ENCODE measurements at places on chromosomes 4 and X.
A peak's percentile ranks its signal among the peaks of the same experiment; 100 is the strongest.

DNA sequence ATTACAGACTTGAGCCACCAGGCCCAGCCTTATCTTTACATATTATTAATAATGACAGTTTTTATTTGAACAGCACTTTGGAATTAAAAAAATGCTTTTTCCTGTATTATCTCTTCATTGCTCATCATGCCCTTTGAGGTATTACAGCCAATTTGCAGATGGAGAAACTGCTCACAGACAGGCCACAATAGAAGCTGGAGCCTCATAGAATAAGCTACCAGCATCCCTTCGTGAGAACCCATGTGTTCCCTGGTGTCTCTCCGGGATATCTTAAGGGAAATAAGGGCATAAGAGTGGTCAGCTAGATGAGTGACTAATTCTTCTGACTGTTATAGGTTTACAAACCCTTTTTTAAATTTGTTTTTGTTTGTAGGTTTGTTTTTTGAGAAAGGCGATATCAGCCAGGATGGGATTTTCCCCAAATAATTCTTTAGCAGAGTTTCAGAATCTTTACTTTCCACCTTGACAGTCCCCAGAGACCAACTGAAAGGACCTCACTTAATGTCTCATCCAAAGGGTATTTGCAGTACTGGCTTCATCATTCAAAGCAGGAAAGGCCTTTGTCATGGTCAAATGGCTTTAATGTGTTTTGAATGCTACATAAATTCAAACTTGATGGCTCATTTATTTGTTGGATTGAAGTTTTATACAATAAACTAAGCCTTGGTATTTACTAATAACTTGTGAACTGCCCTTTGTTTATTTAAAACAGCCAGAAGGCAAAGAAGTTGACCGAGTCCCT is 48.0 kb upstream of the SOD3 start:
- no peak for DNase-seq

DNA sequence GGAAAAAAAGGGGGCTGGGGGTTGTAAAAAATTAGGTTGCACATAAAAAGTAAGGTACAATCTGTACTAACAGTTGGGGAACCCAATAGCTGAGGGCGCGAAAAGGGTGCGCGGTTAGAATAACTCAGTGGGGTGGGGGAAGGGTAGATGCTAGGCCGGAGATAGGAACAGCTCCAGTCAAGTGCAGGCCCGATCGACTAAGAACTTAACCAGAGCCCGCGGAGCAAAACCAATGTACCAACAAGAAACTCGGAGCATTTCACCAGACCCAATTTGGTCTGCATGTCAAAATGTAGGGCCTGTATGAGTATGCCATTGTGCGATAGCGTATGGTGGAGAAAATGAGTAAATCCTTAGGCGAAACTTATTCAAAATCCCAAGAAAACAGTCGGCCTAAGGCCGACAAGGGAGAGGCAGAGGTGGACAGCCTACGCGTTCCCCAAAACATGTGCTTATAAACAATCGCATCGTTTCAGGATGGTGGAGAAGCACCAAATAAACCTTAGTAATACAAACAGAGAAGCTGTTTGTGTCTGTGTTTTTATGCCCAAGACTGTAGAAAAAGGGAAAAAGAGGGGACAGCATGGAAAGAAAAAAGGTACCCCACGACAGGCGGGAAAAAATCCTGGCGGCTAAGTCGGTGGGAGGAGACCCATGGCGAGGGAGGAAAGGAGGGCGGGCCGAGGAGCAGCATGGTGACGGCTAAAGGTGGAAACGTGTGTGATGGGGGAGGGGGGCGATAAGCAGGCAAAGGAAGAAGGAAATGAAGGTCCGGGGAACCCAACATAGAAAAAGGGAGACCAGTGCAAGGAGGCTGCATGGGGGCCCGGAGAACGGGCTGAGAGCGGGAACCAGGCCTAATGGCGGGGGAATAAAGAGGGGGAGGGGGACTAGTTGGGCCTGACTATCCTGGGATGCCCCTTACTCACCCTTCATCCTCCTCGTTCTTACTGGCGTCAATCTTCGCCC is 990 bp downstream of the HNRNPD start:
- peak; percentile 44 for DNase-seq

- DNase-seq, result peak; percentile 13
These were observed 250 bp downstream of the USP9X start for GRCh38 chrX:41085512-41085877.

DNA sequence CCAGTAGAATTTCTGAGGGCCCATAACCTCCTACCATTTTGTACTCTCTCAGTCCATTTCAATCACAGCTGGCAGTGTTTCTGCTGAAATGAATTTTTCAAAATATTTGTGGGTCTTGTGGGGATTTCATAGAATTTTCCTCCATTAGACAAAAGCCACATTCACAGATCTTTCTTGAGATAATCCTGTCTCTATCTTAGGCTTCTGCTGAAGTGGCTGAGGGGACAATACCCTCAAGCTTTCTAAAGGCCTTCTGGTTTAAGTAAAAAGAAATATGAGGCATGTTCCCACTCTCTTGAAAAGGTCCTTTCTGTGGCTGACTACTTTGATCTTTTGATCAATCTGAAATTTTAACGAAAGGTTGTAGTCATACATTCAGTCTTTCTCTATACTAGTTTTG is 1930.0 kb upstream of the AGA start:
- DNase-seq, result no peak

- no peak for DNase-seq
These were observed 66.0 kb upstream of the DDX60 start for GRCh38 chr4:168384437-168385141.

DNA sequence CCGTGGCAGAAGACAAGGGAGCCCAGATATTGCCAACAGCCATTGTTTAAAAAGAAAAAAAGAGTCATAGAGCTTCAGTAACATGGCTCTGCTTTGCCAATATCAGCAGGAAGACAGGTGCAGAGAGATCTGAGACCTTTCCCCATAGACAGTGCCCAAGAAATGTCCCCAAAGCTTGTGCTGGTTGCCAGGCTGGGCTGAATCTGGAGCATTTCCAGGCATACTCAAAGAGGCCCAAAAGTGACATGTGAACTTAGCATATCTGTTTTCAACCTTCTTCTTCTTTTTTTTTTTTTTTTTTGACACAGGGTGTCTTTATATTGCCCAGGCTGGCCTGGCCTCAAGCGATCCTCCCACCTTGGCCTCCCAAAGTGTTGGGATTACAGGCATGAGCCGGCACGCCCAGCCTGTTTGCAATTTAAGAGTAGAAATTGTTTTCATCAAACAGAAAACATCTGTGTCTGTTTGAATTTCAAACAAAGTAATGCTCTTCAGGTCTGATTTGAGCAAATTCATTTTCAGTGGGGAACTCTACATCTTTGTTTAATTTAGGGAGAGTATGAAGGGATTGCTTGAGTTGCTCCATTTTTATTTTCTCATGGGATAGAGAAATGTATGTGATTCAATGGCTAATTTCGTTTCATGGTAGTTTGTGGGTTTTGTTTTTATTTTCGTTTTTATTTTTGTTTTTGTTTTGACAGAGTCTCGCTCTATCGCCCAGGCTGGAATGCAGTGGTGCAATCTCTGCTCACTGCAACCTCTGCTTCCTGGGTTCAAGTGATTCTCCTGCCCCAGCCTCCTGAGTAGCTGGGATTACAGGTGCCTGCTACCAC is 56.6 kb upstream of the RBM47 start:
- DNase-seq, result no peak

GRCh38 chr4:119690871-119691270 is 62.3 kb upstream of the PDE5A start:
- DNase-seq, result no peak

GRCh38 chrX:82757614-82758013 is 750.5 kb upstream of the POU3F4 start:
- DNase-seq, result no peak

DNA sequence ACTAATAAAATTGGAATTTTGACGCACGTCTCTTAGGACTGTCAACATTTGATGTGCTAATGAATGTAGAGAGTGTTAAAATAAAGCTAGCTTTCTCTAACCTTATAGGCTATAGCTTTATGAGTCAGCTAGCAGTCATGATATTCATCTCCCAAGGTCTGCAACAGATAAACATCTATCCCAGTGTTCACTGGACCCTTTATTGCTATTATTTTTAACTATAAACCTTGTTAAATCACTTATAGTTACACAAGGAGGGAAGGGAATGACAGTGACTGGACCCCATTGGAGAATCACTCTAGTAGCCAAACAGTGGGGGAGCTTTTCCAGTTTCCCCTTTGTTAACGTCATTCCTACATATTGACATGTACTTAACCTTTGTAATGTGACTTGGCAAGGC is 67.9 kb upstream of the SHISA3 start:
- no peak for DNase-seq

GRCh38 chrX:150012647-150013381 is 74.5 kb upstream of the EOLA2 start:
- DNase-seq, result no peak

- no peak for DNase-seq
These were observed 270.3 kb downstream of the ASMT start for GRCh38 chrX:1885116-1885515.

DNA sequence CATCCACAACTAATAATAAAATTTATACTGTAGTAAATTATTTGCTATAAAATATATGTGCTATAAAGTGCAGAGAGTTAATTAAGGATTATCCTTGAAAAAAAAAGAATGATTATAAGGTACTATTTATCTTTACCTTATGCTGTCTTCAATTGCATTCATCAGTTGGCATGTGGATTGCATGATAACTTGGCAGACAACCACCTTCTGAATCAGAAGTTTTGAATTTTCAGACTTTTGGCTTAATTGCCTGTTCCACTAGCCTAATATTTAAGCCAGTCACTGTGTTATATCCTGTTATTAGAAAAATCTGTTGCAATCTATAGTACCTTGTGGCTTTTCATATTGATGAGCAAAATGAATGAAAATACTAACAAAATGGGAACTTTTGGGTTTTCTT is 1040.3 kb upstream of the PCDH10 start:
- DNase-seq, result no peak

- DNase-seq, result no peak
These were observed 18.5 kb upstream of the HOPX start for GRCh38 chr4:56699537-56700105.

- DNase-seq, result no peak
These were observed 181.6 kb downstream of the HNRNPD start for GRCh38 chr4:82192017-82192673.

- DNase-seq, result no peak
These were observed 96.8 kb downstream of the TET2 start for GRCh38 chr4:105243446-105243845.

- no peak for DNase-seq
These were observed 164.1 kb downstream of the RASL11B start for GRCh38 chr4:53026233-53026632.

DNA sequence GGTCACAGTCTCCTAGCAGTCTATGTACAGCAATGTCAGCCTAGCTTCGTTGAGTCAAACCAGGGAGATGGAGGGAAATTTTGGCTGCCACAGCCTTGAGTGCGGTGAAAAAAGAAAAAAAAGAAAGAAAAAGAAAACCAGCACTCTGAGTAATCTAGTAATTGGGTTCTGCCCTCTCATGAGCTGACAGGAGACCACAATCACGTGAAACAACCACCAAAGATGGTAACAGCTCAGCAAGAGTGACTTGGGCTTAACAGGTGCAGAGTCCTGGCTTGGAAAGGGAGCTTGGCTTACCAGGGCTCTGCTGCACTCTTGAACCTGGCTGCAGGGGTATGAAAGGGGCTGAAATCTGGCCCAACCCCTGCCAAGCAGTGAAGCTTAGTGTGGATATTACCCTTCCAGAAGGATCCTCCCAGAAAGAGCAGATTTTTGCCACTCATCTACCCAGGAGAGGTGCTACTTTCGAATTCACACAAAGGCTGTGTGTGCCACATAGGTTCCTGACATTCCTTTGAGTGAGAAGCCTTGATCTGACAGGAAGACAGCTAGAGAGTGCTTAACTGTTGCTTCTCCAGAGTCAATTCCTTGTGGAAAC is 350.3 kb downstream of the PTTG2 start:
- DNase-seq, result peak; percentile 7

DNA sequence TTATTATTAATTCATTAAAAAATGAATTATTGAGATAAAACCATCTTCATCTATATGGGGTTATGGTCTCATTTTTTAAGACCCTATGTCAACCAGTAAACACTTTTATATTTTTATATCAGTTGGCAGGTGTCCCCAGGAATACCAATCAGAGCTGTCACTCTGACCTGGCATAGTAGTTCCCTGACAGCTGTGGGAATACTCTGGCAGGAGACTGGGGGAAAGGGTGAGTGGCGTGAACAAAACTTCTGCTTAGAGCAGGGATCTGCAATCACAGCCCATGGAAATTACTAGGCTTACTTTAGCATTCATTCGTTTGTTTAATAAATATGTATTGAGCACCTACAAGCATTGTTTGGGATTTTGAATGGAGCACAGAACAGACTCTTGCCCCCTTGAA is 254.1 kb upstream of the KLF3 start:
- DNase-seq, result no peak

DNA sequence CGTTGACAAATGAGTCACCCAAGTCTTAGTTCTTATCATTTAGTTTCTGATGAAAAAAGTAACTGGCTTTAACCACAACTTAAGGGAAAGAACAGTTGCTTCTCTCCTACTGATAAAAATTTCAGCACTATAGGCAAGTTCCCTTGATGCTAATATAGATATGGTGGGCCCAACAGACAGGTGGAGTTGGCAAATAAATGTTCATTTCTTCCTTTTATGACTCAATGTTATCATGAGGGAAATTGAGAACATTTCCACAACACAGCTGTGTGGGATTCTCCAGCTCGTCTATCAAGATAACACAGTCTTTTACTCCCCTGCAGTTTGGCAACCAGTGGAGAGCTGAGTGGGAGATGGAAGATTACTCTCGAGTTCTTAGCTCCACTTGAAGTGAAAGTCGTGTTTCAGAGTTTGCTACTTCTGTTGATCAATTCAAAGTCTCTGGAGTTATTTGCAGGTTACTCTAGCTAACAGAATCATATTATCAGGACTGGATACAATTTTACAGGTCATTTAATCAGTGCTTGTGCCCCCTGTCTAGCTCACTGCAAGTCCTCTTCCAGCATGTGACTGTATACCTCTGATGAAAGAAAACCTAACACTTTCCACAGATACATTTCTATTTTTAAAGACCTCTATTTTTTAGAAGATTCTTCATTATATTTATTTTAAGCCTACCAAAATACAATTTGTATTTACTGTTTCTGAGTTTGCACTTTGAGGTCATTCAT is 270.6 kb upstream of the GK2 start:
- DNase-seq, result no peak

DNA sequence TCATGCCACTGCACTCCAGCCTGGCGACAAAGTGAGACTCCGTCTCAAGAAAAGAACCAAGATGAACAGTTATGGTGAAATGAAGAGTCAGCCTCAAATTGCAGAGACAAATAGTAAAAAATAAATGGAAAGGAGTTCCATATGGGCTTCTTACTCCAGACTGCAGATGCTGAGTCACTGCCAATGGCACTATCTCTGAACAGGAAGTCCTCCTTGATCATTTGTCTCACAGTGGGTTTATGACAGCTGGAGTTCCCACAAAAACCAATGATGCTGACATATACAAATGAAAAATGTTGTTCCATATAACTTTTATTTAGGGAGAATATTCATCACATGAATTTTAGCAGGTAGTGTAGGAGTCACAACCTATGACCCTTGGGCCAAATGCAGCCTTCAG is 631.6 kb downstream of the PCDH18 start:
- DNase-seq, result no peak
